ENCODE measurements at places on chromosomes 3 and 15.

GRCh38 chr3:114879059-114880031, 267.7 kb downstream of the ZBTB20 start:
- DNase-seq, result peak; percentile 81

- DNase-seq, result no peak
Measured at GRCh38 chr15:83107841-83108181, 366 bp downstream of the TM6SF1 start.

- no peak for DNase-seq
Measured at GRCh38 chr15:74961616-74962015, 5.0 kb upstream of the RPP25 start.

DNA sequence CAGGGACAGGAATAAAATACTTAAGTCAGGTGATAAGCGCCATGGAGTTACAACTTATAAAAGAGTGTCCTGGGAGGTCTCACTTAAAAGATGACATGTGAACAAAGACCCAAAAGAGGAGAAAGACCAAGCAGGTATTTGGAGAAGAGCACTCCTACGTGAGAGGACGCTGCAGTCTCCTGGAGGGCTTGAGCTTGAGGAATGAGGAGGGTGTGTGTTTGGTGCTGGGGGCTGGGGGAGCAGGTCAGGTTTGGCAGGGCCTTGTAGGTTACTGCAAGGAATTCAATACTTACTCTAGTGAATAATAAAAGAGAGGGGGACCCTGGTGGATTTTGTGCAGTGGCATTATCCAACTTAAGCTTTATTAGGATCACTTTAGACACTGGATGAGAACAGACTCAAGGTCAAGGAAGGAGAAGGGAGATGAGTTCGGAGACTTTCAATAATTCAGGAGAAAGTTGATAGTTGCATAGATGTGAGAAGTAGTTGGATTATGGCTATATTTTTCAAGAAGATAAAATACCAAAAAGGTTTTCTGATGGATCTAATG, 32.4 kb downstream of the TNIK start:
- DNase-seq, result no peak

DNA sequence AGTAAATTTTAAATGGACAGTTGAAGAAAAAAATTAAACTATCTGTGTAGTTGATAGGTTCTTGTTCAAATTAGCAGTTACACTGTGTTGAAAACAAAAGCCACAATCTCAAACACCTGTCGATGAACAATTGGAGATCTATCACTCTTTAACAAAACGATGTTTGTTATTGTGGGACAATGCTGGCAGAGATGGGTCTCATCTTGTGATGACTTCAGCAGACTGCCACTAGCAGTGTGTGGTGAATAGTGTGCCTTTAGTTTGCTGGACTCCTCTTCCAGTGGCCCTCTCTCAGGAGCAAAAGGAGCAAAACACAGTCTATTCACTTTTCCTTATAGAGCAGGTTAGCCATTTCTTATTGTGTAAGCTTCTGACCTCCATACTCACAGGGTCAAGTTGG, 14.7 kb upstream of the TRIM59 start:
- no peak for DNase-seq

GRCh38 chr15:40843885-40844695, at the start of gene SPINT1:
Gene SPINT1 (plus strand): TSS chr15:40844048. CDS start chr15:40844555, 507 bp downstream.
- no peak for DNase-seq

DNA sequence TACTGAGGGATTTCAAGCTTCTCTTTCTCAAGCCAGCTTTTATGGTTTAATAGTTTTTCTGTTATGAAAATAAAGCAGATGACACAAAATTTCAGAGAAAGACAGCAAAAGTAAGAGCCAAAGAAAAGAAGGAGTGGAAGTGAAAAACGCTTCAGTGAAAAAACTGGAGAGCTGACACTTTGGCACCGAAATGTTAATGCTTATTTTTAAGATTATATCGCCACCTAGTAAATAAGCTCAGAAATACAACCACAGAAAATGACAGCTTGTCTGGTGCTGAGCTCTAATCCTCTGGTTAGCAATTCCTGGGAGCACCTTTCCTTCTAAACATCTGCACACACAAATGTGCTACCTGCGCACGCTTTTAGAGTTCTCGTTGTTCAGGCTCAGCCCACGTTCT, 101.6 kb downstream of the ZPLD1 start:
- DNase-seq, result peak; percentile 25

DNA sequence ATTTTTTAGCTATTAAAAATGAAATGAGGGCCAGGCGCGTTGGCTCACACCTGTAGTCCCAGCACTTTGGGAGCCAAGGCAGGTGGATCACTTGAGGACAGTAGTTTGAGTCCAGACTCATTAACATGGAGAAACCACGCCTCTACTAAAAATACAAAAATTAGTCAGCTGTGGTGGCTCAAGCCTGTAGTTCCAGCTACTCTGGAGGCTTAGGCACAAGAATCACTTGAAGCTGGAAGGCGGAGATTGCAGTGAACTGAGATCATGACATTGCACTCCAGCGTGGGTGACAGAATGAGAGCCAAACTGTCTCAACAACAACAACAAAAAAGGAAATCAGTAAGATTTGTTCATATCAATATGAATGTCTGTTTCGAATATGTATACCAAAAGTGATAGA, 517.1 kb downstream of the ROBO1 start:
- no peak for DNase-seq

- no peak for DNase-seq
Measured at GRCh38 chr15:72421484-72421883, 23.4 kb downstream of the TMEM202 start.

DNA sequence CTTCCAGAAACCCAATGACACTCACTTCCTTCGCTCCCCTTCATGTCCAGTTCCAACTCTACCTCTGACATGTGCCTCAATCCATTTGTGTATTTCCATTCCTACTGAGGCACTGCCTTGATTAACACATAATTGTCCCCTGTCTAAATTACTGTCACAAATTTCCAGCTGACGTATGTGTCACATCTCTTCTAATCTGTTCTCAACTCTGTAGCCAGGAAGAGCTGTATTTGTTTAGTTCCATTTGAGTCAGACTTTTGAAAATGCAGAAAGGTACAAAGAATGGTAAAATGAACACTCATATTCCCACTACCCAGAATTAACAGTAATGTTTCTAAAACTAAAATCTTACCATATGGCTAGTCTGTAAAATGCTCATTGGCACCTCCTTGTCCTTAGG, 299.0 kb upstream of the GADL1 start:
- DNase-seq, result no peak

GRCh38 chr15:22952796-22953579, 27.2 kb downstream of the CYFIP1 start:
- peak; percentile 14 for DNase-seq

DNA sequence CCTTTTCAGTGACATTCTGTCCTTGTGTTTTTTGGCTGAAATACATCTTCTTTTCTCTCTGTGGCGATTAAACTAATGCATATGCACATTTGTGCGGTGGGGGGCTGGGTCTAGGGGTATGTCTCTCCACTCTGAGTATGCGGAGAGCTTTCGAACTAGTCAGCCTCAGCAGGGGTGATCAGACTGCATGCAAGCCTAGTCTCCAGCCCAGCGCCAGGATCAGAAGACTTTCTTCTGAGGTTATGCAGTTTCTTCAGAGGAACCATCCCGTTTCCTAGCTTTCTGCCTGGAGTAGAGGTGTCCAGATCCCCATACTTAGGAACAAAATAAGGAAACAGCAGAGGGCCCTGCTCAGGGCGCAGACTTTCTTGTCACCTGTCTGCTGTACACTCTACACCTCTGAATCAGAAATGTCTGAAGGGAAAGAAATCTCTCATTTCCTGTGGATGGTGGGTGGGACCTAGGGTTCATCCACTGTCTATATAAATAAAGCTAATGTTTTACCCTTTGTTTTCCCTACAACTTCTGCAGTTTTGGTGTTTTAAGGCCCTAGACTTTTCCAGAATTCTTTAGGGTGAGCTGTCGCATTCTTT, 230.4 kb downstream of the ABHD5 start:
- no peak for DNase-seq

DNA sequence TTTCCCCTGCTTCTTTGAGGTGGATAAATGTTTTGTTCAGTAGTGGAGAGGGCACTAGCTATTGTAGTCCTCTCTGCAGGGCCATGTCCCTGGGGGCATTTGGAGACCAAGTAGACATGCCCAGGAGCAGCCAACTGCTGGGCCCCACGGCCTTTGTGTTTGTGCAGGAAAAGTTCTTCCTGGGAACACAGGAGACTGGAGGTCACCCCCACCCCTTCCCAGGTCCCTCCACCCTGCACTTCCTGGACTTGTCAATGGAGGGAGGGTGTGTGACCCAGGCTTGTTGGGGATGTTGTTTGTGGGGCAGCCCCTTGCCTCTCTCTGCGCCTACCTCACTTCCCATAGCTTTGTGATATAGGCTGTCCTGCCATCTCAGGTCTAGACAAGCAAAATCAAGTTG, 317.0 kb upstream of the LRRFIP2 start:
- DNase-seq, result no peak

- DNase-seq, result no peak
Measured at GRCh38 chr3:82262193-82262592, 500.7 kb upstream of the GBE1 start.

- no peak for DNase-seq
Measured at GRCh38 chr3:173591401-173591800, 193.9 kb downstream of the NLGN1 start.

DNA sequence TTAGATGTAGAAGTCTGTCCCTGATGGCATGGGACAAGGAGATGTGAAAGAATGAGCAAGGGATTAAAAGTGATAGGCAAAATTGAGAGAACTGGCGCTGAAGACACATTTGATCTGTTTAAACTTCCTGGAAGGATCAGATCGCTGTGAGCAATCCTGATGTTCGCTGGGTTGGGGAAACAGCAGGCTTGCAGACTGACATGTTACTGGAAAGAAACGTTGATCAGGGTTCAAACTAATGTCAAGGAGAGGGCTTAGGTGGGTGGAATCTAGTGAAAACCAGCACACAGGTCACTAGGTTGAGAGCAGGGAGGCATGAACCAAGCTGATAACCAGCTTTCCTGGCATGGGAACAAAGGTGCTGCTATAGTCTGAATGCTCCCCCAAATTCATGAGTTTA, 34.5 kb upstream of the SPTSSB start:
- DNase-seq, result no peak

- no peak for DNase-seq
Measured at GRCh38 chr3:25505581-25505980, 77.5 kb downstream of the RARB start.

DNA sequence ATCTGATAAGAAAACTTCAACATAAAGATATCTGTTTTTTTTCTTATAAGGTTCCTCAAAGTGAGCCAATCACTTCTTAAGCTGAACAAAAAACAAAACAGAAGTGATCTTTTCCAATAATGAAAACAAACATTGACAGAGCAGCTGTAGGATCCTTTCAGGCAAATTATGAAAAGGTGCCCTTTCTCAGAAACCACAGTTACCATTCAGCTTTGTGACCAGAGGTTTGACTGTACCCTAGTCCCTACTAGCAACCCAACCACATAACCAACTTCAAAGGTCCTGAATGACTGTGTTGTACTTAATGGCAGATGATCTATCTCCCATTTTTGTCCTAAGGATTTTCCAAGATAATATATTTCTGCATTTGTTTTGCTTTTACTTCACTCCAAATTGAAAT, 39.4 kb upstream of the CCR2 start:
- DNase-seq, result no peak

- no peak for DNase-seq
Measured at GRCh38 chr3:24355806-24356205, 138.8 kb downstream of the THRB start.

DNA sequence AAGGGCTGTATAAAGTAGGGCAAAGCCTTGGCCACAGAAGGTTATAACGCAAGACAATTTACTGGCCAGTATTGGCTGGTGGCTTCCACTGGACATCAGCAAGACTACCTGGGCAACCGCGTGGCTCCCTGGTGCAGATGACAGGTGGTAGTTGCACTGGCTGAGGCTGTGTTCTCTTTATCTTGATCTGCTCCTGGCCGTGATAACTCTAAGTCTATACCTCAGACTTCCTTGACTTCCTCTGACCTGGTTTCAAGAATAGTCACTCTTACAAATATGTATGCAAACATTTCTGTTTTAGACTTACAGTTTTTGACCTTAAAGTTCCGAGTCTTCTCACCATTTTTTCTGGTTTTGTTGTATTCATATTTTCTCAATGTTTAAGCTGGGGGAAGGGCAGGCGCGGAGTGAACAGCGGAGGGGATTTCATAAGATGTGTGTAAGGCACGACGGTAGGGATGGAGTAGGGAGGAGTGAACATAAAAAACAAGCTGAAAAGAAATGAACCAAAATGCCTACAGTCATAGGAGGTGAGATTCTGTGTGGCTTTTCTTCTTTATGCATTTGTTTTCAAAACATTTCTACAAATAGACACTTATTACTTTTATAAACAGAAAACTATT, 15.2 kb upstream of the TMEM212 start:
- no peak for DNase-seq

GRCh38 chr3:184752361-184752760, 40.5 kb upstream of the MAGEF1 start:
- no peak for DNase-seq

GRCh38 chr15:25731411-25731810, 131.7 kb downstream of the ATP10A start:
- DNase-seq, result no peak

- DNase-seq, result no peak
Measured at GRCh38 chr3:42468111-42468510, 34.3 kb upstream of the VIPR1 start.

DNA sequence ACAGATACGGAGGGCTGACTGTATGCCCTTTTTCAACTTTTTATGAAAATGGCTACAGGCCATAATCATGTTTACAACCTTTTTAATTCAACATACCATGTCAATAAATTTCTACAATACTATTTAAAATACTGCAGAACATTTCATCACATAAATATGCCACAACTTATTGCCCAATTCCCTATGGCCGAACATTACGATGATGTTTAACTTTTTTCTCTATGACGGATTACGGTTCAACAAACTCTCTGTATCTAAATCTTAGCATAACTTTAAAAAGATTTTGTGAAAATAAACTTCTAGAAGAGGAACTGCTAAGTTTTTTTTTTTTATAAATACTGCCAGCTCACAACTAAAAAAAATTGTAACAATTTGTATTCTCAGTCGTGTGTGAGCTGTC, 220.4 kb downstream of the OSBPL10 start:
- DNase-seq, result no peak

- DNase-seq, result no peak
Measured at GRCh38 chr3:64878362-64878761, 190.6 kb upstream of the ADAMTS9 start.

DNA sequence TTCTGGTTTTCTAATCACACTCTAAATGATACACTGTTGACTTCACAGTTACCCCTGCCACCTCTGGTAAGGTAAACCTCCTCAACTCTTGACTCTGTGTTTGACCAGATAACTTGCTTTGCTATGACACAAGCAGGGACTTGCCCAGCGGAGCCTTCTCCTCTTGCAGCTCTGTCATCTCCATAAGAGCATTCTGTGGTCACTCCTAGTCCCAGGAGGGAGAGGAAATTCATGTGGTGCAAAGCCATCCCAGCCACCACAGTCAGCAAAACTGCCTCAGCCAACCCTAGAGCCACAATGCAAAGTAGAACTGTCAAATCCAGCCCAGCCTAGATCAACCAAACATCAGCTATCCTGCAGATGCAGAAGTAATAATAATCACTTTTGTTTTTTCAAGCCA, 144.7 kb upstream of the GADL1 start:
- no peak for DNase-seq

GRCh38 chr3:55164876-55165275, 237.0 kb upstream of the LRTM1 start:
- DNase-seq, result no peak
